ENCODE measurements at places on chromosomes 3 and 15. TPM values are rescaled to one million over a fixed set of nuclear protein-coding genes. Genes with fewer than 3 reads are reported as not detected.
A peak's percentile ranks its signal among the peaks of the same experiment; 100 is the strongest.

- peak; percentile 83 for DNase-seq
Measured at GRCh38 chr15:90902840-90903732, at the start of gene MAN2A2. Gene MAN2A2, plus strand, starts transcription at chr15:90903302. Its CDS starts 906 bp downstream, at chr15:90904208.

DNA sequence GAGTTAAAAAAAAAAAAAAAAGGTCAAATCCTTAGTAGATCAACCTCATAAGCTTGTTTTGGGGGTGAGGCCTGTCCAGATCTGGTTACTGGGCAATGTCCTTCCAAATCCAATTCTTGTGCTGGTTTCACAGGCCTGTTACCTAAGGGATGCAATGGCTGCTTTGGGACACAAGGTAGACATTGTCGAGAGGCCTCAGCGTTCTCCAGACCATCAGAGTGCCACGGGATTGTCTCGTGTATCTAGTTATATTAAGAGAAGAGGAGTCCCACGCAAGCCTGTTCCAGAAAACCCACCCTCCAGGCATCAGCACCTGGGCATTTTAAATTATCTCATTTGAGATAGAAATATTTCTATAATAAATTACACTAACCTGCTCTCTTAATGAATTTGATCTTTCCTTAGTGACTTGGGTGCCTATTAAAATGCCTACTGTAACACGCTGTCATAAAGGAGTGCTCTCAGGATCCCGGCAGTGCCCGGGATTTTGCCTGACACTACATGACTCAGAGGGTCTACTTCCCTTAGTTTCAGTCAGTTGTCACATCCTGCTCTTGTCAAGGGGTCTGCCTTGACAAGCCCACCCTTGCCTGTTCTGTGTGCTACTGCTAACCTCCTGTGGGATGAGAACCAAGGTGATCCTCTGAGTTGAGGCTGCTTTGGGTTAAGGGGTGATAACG is 116.0 kb downstream of the LIPC start:
- peak; percentile 46 for DNase-seq

- no peak for DNase-seq
Measured at GRCh38 chr3:48077815-48078214, 61.6 kb upstream of the MAP4 start.

DNA sequence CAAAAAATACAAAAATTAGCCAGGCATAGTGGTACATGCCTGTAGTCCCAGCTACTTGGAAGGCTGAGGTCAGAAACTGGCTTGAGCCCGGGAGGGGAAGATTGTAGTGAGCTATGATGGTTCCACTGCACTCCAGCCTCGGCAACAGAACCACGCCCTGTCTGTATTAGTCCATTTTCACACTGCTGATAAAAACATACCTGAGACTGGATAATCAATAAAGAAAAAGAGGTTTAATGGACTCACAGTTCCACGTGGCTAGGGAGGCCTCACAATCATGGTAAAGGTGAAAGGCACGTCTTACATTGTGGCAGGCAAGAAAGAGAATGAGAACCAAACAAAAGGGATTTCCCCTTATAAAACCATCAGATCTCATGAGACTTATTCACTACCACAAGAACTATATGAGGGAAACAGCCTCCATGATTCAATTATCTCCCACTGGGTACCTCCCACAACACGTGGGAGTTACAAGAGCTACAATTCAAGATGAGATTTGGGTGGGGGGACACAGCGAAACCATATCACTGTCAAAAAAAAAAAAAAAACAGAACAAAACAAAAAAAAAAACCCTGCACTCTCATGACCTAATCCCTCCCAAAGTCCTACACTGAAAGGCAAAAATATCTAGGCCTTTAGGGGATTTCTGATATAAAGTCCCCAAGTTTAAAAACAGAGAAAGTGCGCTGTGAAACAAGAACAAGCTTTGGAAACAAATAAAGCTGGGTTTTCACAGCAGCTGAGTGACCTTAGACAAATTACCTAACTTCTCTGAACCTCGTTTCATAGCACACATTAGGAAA is 224.7 kb downstream of the IGSF11 start:
- DNase-seq = no peak

DNA sequence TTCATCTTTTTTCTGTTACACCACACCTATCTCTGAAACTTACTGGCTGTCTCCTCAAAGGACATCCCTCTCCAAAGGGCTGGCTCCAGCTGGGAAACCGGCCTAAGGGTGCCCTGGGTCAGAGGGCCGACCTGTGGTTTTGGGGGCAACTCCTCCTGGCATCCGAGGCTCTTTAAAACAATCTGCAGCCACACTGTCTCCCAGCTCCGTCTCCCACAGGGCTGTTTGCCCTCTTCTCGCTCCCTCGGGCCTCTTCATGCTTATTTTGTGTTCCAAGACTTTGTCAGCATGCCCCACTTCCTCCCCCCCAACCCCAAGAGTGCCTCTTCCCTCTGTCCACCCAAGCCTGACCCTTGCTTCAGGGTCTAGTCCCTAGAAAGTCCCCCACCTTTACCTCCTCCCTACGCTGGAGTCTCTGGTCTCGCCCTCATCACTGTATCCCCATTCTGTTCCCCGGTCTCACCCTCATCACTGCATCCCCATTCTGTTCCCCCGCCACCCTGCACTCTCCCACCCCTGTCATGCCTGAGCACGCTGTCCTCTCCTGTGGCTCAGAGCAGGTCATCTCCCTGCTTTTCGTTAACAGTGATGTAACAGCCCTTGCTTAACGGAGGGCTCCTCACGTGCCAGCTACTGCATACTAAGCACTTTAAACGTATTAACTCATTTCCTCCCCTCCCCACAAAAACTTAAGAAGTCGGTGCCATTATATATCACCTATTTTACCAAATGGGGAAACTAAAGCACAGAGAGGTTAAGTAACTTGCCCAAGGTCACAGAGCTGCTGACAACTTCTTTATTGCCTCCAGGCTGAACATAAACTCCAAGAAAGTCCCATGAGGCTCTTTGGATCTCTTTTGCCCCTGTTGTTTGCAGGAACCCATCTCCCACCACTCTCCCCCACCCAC is 1.1 kb upstream of the CSK start:
- DNase-seq = no peak

DNA sequence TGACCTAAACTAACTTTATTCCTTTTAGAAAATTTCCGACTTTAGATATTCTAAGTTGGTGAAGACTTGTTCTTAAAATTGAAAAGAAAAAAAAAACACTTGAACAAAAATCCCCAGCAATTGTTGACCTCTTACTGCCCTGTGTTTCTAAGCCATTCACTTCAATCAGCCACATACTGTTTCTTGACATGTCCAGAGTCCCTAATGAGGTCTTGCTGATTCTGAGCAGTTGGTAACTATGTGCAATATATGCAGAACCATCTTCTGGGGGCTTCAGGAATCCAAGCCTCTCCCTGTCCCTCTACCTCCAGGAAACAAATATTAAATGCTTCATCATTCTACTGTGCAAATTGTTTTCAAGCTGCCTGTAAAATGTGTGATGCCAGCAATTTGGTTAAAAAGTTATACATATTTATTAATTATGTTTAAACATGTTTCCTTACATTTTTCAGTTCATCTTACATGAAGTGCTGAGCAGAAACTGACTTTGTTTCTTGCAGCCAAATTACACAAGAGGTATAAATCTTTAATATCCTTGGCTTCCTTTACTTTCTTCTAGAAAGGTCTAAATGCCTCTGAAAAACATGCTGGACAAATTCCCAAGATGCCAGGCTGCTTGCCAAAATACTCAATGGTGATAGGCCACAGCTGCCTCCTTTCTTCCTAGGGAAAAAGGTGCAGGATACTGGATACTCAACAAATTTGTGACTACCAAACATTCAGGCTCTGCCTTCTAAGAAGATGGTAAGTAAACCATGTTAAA is 19.8 kb upstream of the GYG1 start:
- DNase-seq = no peak

DNA sequence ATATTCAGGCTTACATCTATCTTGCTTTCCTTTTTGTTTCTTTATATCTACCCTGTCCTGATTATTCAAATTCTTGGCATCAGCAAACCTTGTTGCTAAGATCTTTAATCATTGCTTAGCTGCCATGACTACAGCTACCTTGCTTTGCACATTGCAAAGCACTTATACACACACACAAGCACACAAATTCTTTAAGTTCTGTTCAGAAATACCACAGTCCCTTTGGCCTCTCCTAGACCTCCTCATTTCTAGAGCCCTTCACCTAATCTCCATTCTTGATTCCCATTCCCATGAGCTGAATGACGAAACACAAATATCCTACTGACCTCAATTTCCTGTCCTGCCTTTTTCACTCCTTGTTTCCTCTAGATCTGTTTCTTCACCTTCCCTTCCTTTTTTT is 409.6 kb downstream of the UNC13C start:
- DNase-seq = no peak

- no peak for DNase-seq
Measured at GRCh38 chr3:139309061-139309591, 34.7 kb upstream of the MRPS22 start.

DNA sequence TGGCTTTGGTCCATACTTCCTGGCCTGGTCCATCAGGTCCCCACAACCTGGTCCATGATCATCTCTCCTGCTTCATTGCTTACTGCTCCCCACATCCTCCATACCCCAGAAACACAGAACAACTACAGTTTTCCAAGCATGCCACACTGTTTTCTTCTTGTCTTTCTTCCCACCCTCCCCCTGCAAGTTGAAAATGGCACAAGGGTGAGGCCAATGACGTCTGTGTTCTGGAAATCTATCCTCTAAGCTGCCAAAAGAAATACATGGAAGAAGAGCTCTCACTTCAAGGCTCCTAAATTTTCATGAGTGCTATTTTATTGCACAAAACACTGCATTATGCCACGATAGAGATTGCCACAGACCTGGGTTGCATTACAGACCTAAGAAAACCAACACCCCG is 404.4 kb downstream of the VPS13C start:
- no peak for DNase-seq

- DNase-seq = no peak
Measured at GRCh38 chr15:58755956-58756355, 6.4 kb upstream of the ADAM10 start.

DNA sequence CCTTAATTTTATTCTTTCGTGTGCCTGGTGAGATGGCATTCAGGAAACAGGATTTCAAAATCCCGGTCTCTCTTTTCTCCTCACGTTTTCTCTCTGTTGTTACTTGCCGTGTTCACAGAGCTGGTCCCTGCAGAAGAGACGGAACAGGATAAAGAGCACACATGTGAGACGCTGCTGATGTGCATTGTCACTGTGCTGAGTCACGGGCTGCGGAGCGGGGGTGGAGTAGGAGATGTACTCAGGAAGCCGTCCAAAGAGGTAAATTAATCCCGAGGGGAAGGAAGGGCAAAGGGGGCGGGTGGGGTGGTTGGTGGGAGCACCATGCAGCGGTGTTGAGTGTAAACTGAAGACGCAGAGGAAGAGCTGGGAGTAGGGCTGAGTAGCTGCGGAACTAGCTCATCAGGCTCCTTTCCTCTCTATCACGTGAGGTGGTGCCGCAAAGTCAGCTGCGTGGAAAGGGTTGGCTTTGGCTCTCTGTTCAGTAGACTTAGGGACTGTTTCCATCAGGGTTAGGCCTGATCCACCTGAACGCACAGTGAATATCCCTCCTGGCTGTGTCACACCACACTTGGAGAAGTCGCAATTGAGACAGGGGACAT is 164.8 kb upstream of the BHLHE40 start:
- DNase-seq = no peak

DNA sequence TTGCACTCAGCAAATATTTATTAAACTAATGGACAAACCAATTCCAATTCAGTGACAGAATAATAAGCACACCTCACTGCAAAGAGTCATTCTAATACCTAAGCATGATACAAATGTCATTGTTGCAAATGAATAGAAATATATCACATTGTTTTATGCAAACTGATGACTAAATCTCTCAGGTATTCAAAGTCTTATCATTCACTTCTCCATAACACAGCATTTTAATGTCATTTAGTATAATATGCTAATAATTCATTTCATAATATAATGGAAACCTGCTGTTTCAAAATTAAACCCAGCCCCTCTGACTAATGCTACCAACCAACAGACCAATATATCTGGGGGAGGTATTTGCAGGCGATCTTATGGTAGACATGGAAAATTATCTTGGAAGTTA is 71.8 kb downstream of the FGF7 start:
- DNase-seq = no peak

DNA sequence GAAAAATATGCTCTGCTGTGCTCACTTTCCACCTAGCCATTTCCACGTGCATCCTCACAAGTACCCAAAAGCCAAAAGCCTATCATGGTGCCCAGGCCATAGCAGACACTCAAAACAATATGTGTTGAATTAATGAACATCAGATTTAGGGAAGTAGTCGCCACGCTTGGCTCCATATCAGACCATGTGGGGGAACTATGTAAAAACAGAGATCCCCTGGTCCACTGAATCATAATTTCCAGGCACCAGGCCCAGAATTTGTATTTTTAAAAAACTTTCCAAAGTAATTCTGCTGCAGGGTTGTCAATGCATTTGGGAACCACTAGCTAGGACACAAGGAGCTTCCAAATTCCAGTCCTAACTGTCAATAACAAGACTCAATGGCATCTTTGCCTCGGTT is 77.3 kb downstream of the CNTN3 start:
- DNase-seq = peak; percentile 74

- DNase-seq = no peak
Measured at GRCh38 chr3:11564577-11565001, 79.1 kb downstream of the VGLL4 start.

DNA sequence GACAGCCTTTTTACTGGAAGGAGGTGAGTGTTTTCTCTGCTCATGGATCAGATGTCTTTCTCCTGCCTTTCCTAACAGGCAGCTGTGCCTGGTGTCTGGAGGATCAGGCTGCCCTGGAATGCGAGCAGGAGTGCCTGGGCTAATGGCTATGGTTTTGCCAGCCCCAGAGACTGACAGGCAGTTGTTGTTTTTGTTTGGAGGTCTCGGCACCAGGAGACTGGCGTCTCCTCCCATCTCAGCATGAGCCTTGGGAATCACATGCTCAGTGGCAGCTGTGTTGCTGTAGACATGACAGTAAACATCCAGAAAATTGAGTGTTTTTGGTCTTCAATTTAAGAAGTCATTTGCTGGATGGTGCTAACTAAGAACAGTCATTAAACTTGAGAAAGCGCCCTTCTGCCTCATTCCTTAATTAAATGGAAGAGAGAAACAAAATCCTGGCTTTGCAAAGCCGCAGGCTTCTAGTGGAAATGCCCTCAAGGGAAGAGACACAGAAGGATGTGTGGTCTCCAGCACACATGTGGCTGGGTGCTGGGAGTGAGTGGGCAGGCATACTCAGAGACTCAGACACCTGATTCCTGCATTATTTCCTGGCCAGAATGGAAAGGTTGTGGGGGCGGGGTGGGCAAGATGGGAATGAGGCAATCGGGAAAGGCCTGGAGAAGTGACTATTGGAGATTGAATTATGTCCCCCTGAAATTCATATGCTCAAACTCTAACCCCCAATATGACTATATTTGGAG is 97.0 kb upstream of the NMNAT3 start:
- no peak for DNase-seq

GRCh38 chr3:80553211-80553610 is 785.4 kb upstream of the ROBO1 start:
- no peak for DNase-seq

- DNase-seq = no peak
Measured at GRCh38 chr15:62809968-62810260, 232.6 kb upstream of the TPM1 start.

The C3orf33 gene
- total RNA-seq = 6.2 TPM

The KIF7 gene
- 9.2 TPM for total RNA-seq

The LIPC gene
- total RNA-seq = 24.4 TPM

The ANXA2 gene
- 904 TPM for total RNA-seq

The ITPKA gene
- not detected for total RNA-seq

The HLTF gene
- total RNA-seq = 33.6 TPM

The CCDC39 gene
- 0.58 TPM for total RNA-seq

The ADAMTS17 gene
- 2.3 TPM for total RNA-seq

The ABHD17C gene
- total RNA-seq = 3.8 TPM

The LSG1 gene
- total RNA-seq = 33.8 TPM
